ENCODE measurements at places on chromosomes 7 and 10. TPM values are rescaled to one million over a fixed set of nuclear protein-coding genes. Genes with fewer than 3 reads are reported as not detected.

SYCE1 gene
- total RNA-seq, result 1.2 TPM

ENTPD1 gene
- 6.9 TPM for total RNA-seq

CALML3 gene
- total RNA-seq, result under 0.01 TPM

GRIFIN gene
- total RNA-seq, result not detected

IQCE gene
- total RNA-seq, result 17.9 TPM

CWF19L1 gene
- 40.8 TPM for total RNA-seq
